ENCODE measurements at places on chromosomes 4 and X.

- DNase-seq = no peak
These were observed 391.4 kb downstream of the SH2D1A start for GRCh38 chrX:124737771-124738170.

DNA sequence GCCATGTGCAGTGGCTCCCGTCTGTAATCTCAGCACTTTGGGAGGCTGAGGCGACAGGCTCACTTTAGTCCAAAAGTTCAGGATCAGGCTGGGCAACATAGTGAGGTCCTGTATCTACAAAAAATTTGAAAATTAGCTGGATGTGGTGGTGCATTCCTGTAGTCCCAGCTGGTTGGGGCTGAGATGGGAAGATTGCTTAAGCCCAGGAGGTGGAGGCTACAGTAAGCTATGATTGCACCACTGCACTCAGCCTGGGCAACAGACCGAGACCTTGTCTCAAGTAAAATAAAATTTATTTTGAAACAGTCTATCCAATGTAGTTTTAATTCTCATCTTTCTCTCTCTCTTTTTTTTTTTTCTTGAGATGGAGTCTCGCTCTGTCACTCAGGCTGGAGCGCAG lies 21.1 kb downstream of the RBM10 start:
- DNase-seq = no peak

- no peak for DNase-seq
These were observed 145.8 kb downstream of the MSN start for GRCh38 chrX:65813245-65813644.

DNA sequence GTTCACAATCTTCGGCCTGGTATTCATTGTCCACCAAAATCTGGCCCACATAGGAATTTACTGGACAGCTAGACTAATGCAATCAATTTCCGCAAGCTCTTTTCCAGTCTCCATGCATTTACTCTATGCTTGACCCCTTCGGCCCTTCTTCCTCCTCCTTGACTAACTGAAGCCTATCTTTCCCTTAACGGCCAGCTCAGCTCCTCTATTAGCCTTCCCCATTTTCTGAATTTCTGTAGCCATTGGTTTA lies 1.2 kb upstream of the PHKA2 start:
- DNase-seq = no peak

DNA sequence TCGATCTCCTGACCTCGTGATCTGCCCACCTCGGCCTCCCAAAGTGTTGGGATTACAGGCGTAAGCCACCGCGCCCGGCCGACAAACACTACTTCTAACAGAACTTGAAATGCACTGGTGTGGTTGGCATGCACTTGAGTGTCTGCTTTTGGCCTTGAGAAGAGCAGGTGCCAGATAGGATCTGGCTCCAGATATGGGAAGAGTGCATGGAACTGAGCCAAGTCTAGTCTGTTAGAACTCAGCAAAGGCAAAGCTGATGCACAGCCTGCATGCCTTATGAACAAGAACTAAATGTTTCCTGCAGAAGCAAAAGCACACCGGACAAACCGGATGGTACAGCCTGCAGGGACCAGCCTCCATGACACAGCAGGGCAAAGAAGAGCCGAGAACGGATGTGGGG lies 35.1 kb upstream of the TBL1X start:
- no peak for DNase-seq

DNA sequence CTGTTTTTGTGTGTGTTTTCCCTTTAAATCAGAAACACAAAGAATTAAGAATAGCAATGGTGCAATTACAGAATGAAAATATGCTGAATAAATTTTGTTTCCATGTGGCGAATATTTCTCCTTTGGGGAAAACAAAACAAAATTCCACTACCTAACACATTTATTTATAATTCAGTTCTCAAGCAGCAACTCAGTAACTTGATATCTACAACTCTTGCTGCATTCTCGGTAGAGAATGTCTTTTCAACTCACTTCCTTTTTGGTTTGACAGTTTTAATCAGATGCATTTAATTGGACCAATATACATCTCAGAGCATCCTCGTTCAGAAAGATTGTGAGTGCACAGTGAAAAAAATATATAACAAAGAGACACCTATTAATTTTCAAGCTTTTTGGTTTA lies 30.8 kb downstream of the ZNF827 start:
- no peak for DNase-seq

DNA sequence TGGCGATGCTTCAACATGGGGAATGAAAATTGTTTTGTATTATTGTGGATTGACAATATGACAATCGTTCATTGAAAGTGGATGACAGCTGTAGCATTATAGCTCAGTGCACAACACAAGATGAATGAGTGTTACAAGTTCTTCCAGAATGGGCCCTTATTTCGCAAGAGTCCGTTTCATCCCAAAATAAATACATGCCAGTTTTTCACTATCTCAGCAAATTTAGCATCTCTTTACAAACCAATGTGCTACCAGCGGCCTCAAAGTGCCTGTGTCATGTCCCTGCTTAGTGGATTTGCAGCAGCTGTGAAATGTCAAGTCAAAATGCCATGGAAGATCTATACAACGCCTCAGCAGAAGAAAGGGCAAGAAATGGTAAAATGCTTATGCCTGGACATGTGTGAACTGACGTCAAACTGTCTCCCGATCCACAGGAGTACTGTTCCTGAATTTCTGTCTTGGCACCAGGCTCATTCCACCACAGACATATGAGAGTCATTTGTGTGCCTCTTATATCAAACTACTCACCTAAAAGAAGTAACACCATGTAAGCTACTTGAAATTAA lies 109.6 kb downstream of the MAML3 start:
- DNase-seq = no peak

GRCh38 chr4:153385784-153386183 lies 41.3 kb downstream of the MND1 start:
- no peak for DNase-seq

DNA sequence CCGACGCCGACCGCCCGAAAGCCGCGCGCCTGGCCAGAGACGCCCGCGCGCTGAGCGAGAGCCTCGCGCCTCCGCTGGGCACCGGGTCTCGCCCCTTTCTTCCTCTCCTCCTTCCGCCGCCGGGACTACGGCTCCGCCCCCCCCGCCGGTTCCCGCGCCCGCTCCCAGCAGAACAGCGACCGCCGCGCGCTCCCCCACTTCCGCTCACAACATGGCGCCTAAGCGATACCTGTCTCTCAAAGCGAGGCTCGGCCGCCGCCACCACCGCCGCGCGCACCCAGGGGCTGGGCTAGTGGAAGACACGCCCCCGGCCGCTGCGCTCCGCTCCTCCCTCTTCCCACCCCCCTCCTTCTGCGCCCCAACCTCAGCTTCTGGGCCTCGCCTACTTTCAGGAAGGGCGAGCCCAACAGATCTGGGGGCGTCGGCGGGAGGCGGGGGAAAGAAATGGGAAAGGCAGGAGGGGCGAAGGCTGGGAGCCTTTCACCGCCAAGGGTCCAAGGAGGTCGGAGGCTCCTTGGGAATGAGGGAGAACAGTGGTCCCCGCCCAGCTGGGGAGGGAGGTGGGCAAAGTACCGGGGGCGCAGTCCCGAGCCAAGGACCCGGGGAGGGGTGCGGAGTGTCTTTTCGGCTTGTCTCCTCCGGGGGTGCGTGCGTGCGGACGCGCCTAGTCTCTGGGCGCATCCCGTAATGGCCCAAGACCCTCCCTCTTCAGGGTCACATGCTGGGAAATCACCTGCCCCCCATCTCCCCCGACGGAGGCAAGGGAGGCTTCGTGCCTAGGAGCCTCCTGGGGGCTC lies at the start of gene RPS6KA3:
Gene RPS6KA3, minus strand, starts transcription at position 100 of the 797 bp plus-strand sequence. CDS start 277 bp downstream, outside the sequence.
- DNase-seq = peak; percentile 93

DNA sequence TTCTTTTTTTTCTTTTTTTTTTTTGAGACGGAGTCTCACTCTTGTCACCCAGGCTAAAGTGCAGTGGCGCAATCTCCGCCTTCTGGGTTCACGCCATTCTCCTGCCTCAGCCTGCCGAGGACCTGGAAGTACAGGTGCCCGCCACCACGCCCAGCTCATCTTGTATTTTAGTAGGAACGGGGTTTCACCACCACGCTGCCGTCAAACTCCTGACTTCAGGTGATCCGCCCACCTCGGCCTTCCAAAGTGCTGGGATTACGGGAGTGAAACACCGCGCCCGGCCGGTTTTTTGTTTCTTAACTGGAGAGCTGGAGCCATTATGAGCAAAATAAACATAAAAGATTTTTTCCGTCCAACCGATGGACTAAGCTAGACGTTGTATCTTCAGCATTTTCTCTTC lies 1.9 kb upstream of the WDR17 start:
- no peak for DNase-seq

- DNase-seq = no peak
These were observed 123.3 kb downstream of the POU4F2 start for GRCh38 chr4:146762016-146762415.

DNA sequence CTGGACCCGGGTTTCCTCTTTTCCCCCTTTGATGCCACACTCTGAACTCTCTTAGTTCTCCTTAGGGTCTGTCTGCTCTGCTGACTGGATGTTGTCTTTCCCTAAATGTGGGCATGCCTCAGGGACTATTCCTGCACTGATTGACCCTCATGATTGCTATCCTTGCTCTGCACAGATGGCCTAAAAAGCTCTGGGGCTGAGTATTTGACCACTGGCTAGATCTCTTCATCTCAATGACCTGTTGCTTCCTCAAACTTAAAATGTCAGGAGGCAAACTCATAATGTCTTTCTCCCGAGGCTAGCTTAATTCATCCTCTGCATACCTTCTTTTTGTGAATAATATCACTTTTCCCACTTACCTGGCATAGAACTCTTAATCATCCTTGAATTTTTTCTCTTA lies 157.4 kb downstream of the GATB start:
- DNase-seq = no peak

GRCh38 chr4:173536808-173537429 lies 6.9 kb upstream of the HAND2 start:
- no peak for DNase-seq

- DNase-seq = no peak
These were observed 113.3 kb upstream of the SHISA3 start for GRCh38 chr4:42284030-42284429.

DNA sequence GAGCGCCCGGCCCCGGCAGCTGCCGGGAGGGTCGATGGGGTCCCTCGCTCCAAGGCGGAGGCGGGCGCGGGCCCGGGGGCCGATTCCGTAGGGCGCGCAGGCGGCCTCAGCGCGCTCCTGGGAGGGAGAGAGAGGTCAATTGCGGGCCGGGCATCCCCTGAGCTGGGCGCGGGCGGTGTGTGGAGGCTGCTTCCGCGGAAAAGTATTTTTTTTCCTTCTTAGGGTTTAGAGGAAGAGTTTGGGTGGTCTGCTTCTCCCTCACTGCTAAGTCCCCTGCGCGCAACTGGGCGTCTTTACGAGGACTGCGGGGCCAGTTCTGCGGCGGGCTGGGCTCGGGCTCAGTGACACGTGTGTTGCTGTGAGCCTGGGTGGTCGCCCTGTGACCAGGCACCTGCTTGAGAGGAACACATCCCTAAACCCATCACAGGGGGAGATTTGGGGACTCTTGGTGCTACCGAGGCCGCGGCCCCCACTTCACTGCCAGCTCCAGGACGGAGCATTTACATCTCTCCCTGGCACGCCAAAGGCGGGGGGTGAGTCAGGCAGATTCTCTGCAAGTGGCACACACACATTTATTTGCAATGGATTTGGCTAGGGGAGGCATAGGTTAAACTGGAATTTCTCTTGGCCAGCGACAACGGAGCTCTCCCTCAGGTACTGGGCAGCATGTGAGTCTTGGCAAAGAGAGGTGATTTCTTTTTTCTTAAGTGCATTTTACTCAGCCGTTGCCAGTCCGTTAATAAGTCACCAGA lies 151.2 kb upstream of the SLC4A4 start:
- no peak for DNase-seq

DNA sequence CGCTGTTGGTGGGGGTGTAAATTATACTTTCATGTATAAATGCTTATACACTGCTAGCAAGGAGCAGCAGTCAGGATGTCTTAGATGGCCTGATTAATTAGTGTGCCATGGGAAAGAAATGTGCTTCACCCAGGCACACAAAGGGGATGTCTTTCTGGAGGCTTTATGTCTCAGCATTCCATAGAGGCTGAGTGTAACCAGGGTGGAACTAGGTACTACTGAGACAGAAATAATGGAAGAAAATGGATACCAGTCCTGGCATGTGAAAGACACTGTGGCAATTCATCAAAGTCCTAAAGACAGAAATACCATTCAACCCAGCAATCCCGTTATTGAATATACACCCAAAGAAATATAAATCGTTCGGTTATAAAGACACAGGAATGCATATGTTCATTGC lies 52.5 kb downstream of the PF4 start:
- DNase-seq = no peak
